ENCODE measurements at places on chromosomes 5 and 9.

DNA sequence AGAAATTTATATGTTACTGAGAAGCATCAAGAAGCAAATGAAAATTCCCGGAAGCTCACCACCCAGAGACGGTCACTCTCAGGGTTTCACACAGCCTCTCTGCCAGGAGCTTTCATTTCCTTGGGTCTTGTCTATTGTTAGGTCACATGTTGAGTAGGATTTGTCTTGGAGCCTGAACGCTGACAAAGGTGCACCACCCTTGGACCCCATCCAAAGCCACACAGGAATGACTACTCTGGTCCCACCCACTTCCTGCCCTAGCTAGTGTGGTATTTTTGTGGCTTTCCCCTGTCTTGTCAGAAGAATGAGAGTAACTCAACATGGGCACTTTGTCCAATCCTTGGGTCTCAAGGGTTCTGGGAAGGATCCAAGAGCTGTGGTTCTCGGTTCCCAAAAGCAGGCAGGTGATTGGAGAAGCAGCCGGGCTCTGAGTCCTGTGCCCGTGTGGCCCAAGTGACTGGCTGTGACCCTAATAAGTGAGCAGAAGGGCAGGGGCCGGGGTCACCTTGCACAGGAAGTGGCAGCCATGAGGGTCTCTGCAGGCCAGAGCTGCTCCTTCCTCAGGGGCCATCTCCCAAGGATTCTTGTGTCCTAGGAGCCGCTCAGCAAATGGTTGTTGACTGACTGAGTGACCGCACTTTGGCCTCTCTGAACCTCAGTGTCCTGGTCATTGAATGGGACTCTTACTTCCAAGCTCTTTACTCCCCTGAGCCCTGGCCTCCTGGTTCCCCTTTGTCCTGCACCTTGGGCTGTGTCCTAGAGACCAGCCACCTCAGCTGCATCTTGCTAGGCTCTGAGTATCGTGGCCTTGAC, 6.9 kb downstream of the FGD3 start:
- peak; percentile 79 for DNase-seq

DNA sequence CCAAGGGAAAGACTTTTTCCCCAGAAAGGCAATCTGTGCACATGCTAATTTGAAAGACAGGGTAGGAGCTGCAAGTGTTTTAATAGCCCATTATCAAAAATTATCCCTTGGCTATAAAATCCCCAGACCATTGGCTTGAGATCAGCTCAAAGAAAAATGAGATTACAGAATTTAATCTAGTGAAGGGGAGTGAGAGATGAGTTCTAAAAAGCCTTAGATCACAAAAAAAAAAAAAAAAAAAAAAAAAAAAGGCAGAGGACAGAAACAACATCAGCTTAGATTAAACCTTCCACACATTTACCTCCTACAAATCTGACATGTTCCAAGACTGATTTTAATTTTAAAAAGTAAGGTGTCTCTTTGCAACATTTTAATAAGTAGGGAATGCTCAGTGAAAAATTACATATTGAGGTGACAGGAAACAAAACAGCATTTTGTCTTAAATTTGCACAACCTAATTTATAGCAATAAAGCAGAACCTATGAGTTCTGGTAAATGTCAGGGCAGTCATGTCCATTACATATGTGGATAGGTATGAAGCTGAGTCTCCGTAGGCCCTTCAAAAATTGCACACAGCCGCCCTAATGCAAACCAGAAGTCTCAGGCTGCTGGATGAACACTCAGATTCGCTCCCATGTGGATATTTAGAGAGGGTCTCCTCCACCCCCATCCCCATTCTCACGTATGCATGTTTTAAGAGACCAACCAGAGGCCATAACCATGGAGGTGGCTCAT, 43.4 kb downstream of the NFIB start:
- no peak for DNase-seq

- DNase-seq = no peak
Measured at GRCh38 chr9:86485359-86485758, 131.1 kb upstream of the TUT7 start.

DNA sequence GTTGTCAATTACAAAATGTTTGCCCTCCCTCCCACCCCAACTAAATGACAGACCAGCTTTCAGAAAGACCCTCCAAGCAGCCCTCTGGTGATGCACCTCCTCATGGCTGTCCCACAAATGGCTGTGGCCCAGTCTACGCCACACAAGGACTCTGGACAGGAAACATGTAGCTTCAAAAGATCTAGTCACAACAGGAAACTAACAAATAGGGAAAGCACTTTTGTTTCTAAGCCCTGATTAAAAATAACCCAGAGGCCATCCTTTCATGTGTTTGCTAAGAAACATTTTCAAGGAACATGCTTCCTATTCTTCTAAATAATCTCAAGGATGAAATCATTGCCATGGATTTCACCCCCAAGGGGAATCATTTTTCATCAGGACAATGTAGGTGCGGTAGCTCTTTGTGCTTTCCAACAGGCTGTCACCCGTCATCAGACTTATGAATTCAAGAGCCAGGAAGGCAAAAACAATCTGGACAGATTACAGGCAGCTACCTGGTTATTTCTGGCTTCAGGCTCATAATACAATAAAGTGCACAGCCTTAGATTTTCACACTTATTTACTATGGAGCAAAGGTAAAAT, 20.1 kb downstream of the PCSK1 start:
- no peak for DNase-seq

GRCh38 chr5:139733698-139734538, 61.7 kb upstream of the PSD2 start:
- DNase-seq = peak; percentile 89

GRCh38 chr5:159533197-159533596, 202.9 kb upstream of the IL12B start:
- no peak for DNase-seq

DNA sequence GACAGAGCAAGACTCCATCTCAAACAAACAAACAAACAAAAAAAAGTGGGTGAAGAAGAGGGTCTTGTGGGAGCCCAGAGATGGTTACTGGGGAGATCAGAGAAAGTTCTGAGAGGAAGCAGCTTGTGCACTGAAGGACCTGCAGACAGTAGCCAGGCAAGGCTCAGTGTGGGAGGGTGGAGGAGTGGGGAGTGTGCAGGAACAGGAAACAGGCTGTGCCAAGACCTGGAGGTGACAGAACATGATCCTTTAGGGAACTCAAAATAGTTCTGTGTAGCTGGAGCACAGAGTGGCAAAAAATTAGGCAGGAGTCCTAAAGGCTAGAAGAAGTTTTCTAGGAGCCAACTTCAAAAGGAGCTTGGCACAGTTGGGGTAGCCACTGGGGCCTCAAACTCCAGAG, 19.2 kb upstream of the NANS start:
- DNase-seq = no peak

All from Calu3 (cell line).